CD8-positive, alpha-beta T cell (primary cell): ENCODE measurements at places on chromosomes 5 and 9.

GRCh38 chr5:56876327-56876726 lies 33.1 kb upstream of the SETD9 start:
- DNase-seq, result no peak

GRCh38 chr9:105647595-105648349 lies 14.5 kb upstream of the TAL2 start:
- no peak for DNase-seq

- DNase-seq, result no peak
Observed at GRCh38 chr5:80761176-80761575, 106.4 kb upstream of the DHFR start.

- no peak for DNase-seq
Observed at GRCh38 chr5:146238973-146239372, 35.6 kb downstream of the RBM27 start.

DNA sequence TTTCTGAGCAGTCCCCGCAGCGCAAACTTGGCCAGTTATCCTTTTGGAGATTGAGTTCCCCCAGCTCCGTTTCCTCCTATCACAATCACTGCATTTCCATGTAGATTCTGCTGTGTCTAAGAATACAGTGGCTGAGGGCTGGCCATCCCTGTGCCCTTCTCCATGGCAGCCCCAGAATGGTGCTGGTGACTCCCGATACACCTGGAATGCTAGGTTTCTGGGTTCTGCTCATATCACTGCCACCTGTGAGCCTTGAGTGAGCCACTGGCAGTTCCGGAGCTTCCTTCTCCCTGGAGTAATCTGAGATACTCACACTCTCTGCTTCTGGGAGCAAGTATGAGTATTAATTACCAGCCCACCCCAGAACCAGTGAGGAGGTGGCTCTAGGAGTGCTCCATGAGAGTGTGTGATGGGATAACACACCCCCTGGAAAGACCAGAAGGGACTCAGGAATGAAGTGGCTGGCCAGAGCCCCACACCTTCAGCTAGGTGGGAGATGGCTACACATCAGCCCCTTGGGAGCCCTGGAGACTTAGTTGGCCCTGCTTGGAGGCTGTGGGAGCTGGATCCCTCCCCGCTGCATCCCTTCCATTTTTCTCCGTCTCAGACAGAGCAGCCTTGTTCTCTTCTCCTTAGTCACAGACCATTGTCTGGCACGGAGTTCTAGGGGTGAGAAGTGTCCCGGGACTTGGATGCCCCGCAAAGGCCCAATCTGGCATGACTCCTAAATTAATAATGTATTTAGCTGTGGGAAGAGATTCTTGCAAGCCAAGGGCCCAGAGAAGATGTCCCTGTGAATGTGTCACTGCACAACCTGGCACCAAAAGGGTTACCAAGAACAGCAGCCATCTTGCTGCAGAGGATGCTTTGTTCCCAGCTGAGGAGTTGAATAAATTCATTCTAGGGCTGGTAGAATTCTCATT lies 4.9 kb downstream of the PCDHGC5 start:
- DNase-seq, result no peak

DNA sequence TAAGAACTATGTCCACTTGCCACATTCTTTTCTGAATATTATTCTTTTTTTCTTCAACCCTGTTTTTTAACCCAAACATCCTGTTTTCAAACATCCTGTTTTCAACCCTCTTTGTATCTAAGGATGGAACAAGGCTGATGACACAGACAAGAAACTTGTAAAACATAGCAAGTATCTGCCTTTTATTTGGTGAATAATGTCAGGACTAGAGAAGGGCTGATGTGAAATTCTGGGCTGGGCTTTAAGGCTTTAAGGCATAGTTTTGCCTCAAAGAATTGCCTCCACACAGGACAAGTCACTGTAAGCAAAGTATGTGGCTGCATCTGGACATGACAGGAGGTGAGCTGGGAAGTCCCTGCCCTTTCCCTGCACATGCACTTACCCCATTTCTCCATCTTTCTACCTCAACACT lies 42.5 kb upstream of the RIC1 start:
- no peak for DNase-seq

DNA sequence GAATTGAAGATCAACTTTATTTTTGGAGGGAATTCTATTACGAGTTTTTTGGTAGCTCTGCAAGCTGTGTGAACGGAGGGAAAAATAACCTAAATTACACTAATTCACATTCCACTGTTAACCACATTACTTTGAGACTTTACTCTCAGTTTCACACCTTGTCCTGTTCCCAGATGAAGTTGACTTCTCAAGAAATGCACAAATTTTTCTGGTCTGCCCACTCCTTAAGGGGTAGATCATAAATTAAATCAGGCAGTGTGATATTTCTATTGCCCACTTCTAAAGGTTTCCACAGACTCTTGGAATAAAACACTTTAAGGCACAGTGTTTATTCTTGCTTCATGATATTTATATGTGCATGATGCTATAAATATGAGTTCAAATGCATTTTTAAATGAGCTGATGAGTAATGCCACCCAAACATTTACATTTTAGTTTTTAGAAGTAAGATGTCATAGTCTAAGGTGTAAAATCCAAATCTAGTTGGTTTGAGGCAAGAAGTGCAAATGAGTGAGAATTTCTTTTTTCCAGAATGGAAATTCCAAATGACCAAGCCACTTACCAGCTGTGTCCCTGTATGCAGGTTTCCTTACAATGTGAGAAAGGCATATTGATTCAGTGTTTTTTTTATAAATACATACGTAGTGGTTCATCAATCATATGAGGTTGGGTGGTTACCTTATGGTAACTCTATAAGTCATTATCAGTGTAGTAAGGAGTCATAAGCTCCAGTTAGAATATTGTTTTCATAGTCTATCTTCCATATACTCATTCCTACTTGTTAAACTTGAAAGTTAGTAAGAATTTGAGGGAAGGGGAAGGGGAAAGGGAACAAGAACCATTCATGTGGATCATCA lies 437.7 kb upstream of the MEF2C start:
- no peak for DNase-seq

GRCh38 chr5:135304352-135305221 lies 94.4 kb downstream of the MACROH2A1 start:
- DNase-seq, result no peak

DNA sequence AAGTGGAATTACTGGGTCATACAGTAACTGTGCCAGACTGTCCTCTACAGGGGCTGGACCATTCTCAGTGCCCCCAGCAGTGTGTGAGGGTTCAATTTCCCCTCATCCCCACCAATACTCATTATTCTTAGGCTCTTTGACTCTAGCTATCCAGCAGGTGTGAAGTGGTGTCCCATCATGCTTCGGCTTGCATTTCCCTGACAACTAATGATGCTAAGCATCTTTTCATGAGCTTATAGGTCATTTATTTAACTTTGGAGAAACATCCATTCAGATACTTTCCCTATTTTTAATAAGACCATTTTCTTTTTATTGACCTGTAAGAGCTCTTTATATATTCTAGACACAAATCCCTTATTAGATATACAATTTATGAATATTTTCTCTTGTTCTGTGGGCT lies 63.6 kb downstream of the ADAMTS2 start:
- DNase-seq, result no peak

DNA sequence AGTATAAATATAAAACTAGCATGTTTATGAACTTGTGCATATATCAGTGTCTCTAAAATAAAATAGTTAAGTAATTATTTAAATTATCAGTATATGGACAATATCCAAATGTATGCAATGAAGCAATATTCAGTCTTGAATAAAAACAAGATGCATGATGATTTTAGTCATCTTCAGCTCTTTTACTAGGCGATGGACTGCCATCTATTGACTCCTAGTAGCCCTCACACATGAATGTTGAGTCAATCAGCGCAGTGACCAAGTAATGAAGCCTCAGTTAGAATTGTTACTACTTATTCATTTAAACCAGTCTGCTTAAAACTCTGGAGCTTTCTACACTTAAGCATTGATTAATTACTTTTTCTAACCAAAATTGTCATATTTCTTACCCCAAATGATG lies 92.9 kb upstream of the GRHPR start:
- no peak for DNase-seq

GRCh38 chr5:82340799-82341198 lies 62.6 kb upstream of the RPS23 start:
- DNase-seq, result no peak

DNA sequence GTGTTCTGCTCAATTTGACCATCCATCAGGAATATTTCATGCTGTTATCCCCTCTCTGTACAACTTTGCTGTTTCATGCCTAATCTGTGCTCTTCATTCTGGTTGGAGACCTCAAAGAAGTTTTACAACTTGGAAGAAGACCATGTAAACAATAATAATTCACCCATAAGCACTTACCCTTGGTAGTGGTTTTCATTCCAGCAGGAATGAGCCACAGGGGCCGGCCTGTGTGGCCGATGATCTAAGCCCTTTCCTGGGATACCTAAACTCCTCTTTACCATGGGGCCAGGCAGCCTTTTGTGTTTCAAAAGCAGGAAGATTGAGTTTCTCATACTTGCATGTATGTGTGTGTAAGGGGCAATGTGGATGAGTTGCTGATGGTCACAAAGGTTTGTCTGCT lies 165.0 kb downstream of the FGF1 start:
- DNase-seq, result no peak

DNA sequence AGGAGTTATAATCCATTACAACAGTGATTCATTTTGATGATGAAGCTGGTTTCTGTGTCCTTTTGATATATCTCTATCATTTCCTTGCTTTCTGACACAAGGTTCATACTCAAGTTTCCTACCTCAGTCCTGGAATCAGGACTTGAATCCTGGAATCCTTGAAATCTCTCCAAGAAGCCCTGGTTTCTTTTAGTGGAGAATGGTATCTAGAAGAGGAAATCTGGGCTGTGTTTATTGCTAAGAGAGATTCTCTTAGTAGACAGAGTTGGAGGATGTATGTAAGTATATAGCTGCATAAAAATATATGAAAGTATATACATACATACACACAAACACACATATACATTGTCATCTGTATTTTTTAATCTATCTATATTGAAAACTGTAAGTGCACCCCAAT lies 114.4 kb downstream of the GCNT1 start:
- DNase-seq, result no peak

GRCh38 chr5:35789732-35790456 lies 66.8 kb upstream of the IL7R start:
- no peak for DNase-seq

GRCh38 chr9:91903126-91903911 lies 46.7 kb downstream of the ROR2 start:
- no peak for DNase-seq

DNA sequence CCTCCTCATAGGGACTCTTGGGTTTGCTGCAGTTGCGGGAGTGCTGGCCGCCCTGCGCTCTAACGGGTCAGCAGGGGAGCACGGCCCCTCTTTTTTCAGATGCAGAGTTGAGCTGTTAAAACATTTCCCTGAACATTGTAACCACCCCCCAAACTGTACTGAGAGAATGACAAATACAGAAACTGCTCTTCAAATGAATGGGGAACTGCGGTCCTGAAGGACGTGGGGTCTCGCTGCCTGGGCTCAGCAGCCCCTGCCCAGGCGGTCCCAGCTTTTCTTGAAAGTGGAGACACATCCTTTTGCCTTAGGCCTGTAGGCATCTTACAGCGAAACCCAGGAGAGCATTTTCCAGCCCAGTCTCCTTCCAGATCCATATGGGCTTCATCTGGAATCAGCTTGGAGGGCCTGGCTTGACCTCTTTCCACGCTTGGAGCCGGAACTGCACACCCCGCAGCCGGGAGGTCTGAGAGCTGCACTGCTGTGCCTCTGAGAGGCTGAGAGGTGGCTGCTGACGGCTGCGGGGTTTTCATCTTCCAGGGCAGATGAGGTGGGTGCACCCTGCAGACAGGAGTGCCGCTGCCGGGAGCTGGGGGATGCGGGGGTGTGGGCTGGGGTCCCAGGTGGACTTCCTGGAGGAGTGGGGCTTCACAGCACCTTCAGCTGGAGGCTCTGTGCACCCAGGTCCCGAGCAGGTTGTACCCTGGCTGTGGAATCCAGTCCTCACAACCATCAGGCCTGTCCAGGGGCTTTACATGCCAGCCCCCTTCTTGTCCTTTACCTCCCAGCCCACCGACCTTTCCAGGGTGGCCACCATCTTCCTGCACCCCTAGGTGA lies 1.2 kb upstream of the AGPAT2 start:
- no peak for DNase-seq

DNA sequence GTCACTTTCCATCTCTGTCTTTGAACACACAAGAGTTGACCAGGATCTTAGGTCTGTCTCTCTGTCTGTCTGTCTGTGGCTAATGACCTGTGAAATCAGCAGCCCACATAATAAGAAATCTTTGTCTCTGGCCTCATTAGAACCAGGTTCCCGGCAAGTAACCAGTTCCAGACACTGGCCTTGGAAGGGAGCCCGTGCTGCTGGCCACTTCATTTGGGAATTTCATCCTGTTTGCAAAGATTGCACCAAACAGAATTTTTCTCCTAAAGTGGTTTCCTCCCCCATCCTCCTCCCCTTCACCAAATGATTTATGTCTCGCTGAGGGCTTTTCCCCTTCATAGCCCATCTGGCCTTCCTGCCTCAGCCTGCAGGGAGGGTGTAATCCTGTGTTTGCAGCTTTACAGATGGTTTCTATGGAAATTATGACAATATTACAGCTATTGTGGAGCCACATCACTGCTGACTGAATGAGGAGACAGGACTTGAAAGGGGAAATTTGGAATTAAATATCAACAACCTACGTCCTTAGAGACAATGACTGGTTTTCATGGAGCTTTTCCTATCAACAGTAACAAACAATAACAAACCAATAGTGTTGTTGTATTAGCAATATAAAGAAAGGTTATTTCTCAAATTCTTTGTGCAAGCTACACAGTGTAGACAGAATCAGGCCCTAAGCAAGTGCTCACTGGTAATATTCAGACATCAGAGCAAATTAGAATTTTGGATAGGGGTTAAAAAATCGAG lies 25.7 kb downstream of the DPYSL3 start:
- no peak for DNase-seq

DNA sequence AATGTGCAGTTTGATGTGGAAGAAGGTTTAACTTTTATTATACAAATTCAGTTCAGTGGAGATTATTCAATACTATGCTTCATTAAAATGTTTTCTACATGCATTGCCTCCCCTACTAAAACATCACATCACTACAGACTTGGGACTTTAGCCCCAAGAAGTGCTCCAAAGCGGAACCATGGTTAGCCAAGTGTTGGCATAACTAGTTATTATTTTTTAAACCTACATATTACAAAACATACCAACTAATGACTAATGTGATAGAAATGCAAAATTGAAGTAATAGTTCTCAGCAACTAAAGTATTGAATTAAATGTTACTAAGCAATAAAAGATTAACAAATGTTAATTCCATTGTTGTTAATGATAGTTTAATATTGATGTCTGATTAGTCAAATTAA lies 74.5 kb downstream of the XRCC4 start:
- no peak for DNase-seq
